ENCODE measurements at places on chromosomes 5 and 9.

- no peak for DNase-seq
Measured at GRCh38 chr5:68049053-68049713, 166.4 kb upstream of the PIK3R1 start.

DNA sequence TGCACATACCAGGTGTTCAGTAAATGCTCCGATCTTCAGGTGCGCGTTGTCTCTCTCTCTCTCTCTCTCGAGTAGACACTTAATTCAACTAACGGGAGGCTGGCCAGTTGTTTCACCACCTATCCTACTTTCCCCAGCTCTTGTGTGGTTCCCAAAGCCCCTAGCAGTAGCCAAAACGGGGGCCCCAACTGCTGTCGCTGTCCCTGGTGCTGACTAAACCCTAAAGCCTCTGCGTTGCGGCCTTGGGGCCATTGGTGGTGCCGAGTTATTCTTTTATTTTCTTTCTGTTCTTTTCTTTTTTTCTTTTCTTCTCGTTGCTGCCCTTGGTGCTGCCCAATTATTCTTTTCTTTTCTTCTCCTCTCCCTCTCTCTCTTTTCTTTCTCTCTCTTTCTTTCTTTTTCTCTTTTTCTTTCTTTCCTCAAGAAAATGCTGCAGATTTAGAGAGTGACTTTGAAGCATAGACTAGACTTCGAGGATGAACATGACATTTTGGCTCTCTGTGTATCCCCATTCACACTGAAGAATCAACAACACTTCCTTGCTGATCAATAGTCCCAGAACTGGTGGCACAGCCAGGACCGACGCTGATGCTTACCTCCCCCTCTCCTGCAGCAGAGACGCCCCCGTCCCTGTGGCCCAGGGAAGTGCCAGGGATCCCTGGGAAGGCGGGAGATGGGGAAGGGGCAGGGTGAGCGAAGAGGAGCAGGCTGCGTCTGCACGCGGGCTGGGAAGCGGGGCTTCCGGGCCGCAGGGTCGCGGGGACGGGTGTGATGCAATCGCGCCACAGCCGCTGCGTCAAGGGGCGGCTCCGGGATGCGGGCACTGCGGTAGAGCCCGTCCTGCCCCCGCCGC lies at the start of gene FBLL1:
Gene FBLL1 (plus strand): TSS at position 785 of the 853 bp plus-strand sequence. CDS start 200 bp downstream, outside the sequence.
- DNase-seq: no peak

- DNase-seq: no peak
Measured at GRCh38 chr5:150291388-150292385, 2.1 kb upstream of the CAMK2A start.

DNA sequence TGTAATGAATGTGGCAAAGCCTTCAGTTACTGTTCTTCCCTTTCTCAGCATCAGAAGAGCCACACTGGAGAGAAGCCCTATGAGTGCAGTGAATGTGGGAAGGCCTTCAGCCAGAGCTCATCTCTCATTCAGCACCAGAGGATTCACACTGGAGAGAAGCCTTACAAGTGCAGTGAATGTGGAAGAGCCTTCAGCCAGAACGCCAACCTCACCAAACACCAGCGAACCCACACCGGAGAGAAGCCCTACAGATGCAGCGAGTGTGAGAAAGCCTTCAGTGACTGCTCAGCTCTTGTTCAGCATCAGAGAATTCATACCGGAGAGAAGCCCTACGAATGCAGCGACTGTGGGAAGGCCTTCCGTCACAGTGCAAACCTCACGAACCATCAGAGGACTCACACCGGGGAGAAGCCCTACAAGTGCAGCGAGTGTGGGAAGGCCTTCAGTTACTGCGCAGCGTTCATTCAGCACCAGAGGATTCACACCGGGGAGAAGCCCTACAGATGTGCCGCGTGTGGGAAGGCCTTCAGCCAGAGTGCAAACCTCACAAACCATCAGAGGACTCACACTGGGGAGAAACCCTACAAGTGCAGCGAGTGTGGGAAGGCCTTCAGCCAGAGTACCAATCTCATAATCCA lies 6.8 kb downstream of the RPL12 start:
- DNase-seq: no peak

DNA sequence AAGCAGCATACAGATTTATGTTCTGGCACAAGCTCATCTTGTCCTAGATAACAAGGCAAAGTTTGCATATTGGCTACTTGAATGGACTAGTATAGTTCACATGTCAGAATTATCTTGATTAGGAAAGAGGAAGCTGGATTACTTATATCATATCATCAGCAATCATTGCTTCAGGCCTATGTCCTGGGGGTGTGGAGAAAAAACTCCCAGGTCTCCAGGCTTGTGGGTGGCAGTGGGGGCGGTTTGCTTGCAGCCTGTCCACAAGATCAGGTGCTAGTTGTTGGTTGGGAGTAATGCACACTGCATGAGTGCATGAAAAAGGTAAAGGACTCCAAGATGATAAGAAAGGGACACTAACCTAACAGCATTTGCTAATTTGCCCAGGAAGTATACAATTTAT lies 326.4 kb upstream of the PDE4D start:
- DNase-seq: no peak

- no peak for DNase-seq
Measured at GRCh38 chr5:74685979-74686631, 1.1 kb downstream of the HEXB start.

DNA sequence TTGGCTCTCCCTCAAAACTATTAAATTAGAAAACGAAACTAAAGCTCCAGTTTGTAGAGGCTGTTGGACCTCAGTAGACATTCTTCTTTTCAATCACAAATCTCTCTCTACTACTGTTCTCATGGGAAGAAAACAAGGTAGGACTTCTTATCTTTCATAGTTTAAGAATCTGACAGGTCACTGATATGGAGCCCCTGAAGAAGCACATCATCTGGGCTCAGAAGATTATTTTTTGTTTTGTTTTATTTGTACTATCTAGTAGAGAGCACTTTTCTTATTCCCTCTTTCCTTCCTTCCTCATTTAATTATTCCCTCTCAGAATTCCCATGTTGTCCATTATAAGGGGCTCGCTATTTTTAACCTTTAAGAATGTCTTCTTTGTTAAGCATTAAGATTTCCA lies 26.3 kb downstream of the STARD4 start:
- no peak for DNase-seq

GRCh38 chr9:98694943-98695342 lies 13.8 kb downstream of the GABBR2 start:
- no peak for DNase-seq

GRCh38 chr9:38423973-38424843 lies at the start of gene IGFBPL1:
Gene IGFBPL1 (minus strand): TSS chr9:38424454. CDS start chr9:38424424, 30 bp downstream.
- DNase-seq: no peak

DNA sequence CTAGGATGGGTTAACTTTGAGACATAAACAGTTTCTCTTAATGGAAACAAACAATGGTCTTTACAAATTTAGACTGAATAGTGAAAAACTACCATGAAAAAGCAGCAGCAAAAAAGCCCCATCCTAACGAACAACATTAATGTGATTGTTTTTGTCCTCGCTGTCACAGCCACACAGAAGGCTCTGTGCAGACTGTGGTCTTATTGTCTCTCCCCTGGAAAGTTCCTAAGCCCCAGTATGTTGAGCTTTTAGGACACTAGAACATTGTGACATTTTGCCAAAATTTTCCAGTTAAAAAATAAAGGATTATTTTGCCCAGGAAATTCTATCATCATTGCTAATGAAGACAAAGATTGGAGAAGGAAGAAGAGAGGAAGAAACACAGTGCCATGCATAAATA lies 12.6 kb upstream of the SOWAHA start:
- no peak for DNase-seq

GRCh38 chr5:44691802-44692201 lies 116.9 kb upstream of the MRPS30 start:
- DNase-seq: no peak

DNA sequence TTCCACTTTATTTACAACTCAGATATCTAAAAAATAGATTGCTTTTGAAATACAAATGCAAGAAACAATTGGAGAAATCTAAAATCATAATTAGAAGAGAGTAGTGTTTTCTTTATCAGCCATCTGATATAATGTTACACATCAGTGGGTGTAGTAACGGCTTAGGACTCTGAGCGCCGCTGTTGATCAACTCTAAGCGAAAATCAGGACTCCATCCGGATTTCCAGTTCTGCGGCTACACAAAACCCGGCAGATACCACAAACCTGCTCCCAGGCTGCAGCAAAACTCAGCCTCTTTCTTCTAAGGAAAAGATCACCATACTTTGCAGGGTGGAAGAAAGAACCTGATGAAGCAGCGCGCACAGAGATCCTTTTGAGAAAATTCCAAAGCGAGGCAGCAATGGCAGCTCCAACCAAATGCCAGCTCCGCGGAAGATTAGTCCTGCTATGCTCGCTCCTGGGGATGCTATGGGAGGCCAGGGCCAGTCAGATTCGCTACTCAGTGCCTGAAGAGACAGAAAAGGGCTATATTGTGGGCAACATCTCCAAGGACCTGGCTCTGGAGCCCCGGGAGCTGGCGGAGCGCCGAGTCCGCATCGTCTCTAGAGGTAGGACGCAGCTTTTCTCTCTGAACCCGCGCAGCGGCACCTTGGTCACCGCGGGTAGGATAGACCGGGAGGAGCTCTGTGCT lies at the start of gene PCDHGA9:
Gene PCDHGA9 (plus strand): TSS at position 226 of the 691 bp plus-strand sequence. CDS start 175 bp downstream, at position 401.
- DNase-seq: no peak

- no peak for DNase-seq
Measured at GRCh38 chr9:76630916-76631315, 133.3 kb upstream of the PCA3 start.

DNA sequence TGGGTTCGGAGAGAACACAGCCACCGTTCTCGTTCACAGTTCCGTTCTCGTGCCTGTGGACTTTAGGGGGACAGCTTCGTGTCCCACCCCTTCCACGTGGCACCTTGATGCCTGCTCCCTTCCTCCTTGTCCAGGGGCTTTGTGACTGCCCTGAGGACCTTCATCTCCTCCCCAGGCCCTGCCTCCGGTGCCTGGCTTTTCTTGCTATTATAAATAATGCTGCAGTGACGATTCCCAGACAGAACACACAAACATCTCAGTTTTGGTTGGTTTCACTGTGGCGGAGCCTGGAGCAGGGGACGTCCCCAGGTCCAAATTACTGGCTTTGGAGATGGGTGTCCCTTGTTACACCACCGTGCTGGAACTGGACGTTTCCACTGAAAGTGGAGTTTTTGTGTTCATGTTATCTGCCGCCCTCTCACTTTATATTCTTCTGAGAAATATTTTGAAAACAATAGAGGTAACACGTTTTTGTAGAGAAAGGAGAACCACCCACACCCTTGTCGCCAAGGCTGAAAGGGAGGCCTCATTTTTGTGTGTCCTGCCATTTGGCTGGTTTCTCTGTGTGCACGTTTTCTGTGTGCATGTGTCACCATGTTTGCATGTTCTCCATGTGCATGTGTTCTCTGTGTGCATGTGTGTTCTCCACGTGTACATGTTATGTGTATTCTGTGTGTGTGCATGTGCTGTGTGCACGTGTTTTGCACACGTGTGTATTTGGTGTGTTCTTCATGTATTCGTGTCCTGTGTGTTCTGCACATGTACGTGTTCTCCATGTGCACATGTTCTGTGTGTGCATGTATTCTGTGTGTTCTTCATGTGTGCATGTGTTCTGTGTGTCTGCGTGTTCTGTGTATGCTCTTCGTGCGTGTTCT lies 24.2 kb downstream of the WNK2 start:
- no peak for DNase-seq

- DNase-seq: no peak
Measured at GRCh38 chr5:1886846-1887587, 4.3 kb upstream of the IRX4 start.

GRCh38 chr5:42400474-42400873 lies 22.8 kb upstream of the GHR start:
- DNase-seq: no peak

- no peak for DNase-seq
Measured at GRCh38 chr9:69599232-69599971, 72.8 kb downstream of the APBA1 start.

GRCh38 chr5:170226661-170227060 lies 6.1 kb upstream of the C5orf58 start:
- no peak for DNase-seq

DNA sequence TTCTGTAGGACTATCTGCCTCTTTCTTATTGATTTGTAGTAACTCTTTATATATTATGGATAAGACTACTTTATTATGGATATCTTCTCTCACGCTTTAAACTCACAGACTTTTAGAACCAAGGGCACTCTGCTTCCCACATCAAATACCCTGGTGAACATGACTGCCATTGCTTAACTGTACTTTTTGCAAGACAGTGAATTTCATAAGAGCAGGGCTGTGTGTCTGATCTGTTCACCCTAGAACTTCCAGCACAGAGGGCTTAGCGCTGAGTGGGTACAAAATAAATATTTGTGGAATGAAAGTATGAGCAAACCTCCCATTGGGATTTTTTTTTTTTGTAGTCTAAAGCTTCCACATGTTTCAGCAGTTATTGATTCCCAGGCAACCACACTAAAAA lies 84.8 kb downstream of the CFAP77 start:
- DNase-seq: no peak

DNA sequence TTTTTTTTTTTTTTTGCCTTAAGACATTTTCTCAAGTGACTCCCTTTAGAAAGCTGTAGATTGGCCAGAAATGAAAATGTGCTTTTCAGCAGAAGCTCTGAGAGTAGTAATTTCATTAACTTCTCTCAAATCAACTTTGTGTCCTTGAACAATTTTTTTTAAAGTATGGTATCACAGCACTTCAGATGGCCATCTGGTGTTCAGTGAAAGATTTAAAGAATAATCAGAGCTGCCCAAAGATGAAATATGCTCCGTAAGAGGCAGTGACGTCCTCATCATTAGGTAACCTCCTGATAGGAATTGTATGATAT lies 43.0 kb upstream of the PCAT7 start:
- DNase-seq: no peak

- DNase-seq: no peak
Measured at GRCh38 chr5:73591102-73591695, 25.7 kb downstream of the UTP15 start.

GRCh38 chr9:98225015-98225442 lies 30.4 kb downstream of the TBC1D2 start:
- DNase-seq: no peak

DNA sequence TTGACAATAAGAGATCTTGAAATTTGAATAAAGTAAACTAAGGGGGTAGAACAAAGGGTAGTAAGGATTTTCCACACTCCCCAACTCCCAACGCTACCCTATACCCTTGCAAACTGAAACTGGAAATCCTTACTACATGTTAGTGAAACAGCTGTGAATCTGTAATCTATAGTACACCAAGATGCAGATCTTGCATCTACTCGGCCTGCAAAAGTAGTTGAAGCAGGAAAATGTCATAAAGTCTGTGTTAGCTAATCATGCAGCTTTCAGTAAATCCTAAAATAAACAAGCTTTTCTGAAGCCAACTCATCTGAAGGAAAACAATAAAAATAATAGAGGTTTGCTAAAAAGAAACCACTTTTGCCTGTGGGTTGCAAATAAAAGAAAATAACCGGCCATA lies 1242.0 kb upstream of the ACO1 start:
- no peak for DNase-seq

DNA sequence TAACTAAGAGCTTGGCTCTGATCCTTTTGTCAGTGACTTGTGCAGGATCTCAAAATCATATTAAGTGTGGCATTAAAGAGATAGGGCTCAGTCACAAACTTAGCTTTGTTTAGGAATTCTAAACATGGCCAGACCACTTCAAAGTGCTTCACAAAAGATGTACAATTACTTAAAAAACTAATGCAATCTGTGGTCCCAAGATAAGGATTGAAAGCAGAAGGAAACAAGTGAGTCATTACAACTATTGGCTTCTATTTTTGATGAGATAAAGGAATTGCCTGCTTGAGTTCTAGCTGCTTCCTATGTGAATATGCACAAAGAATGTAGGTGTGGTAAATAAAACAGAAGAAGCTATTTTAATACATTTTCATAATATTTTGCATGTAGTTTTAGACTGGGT lies 44.9 kb upstream of the SLC12A2 start:
- no peak for DNase-seq

All from activated T-helper 2 cell treated with anti-CD3 and anti-CD28 coated beads, Interferon-gamma antibody, Interleukin-2, Interleukin-4, amounts not matched to agents 10 μg/mL and 5 μg/mL and 100 μg/mL, durations not matched to agents 14 hours and 24 hours and 36 hours (primary cell).